ENCODE measurements at places on chromosomes 11 and 22.

DNA sequence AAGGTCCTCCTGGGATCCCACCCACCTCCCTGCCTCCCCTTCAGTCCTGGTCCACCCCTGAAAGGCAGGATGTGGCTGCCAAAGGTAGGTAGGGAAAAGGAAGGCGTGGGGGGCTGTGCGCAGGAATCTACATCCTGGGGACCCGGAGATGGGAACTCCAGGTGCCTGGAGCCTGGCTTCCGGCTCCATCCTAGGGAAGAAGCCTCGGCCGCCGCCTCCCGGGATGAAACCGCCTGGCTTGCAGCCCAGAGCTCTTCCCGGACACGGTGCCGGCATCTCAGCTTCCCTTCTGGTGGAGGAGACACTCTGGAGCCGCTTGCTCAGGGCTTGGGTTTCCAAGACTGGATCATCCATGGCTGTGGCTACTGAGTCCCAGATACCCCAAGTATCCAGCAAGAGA is 33.3 kb upstream of the PDGFB start:
- DNase-seq: peak; percentile 51

GRCh38 chr11:76524919-76525318 is 80.1 kb downstream of the EMSY start:
- DNase-seq: peak; percentile 84

GRCh38 chr22:38879108-38879729 is 7.2 kb upstream of the CBX6 start:
- DNase-seq: no peak

GRCh38 chr22:38569181-38569971 is 607 bp downstream of the DMC1 start:
- DNase-seq: no peak

DNA sequence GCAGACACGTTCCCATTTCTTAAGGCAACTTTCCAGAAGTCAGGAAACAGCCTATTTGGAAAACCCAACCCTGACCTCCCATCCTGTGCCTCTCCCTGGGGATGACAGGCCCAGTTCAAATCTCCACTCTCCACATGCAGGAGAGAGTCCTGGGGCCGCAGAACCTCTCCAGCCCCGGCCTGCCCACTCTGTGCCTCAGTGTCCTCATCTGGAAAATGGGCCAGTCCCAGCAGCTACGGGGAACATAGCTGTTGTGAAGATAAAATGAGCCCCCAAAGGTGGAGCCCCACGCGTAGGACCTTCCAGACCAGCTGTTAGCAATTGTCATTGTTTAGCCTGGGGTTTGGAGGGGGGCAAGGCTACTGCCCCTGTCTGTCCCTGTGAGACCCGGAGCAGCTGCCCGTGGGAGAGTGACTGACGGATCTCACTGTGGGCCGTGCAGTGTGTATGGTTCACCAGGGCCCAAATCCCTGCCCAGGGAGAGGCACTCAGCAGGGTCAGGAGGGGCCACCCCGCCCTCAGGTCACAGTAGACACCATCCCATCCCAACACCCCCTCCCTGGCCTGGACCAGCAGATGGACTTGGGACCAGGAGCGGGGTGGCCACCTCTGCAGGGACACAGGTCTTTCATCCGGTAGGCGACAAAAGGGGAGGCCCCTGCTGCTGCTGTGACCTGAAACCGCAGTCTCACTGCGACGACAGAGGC is 145.9 kb downstream of the CTTN start:
- no peak for DNase-seq

DNA sequence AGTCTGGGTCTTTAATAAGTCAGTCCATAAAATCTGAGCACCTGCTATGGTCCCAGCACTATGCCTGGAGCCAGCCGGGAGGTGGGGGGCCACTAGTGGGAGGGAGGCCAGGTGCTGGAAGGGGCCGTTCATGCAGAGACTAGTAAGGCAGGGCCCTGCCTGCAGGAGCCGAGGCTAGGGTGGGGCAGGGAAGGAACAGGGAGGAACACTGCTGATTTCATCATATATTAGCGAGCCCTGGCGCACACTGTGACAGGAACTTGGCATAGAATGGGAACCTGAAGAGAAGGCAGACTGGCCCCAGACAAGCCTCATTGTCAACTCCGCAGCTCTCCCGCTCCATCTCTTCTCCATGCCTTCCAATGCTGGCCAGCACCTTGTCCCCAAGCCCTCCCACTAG is 7.1 kb downstream of the VSIG10L2 start:
- no peak for DNase-seq

DNA sequence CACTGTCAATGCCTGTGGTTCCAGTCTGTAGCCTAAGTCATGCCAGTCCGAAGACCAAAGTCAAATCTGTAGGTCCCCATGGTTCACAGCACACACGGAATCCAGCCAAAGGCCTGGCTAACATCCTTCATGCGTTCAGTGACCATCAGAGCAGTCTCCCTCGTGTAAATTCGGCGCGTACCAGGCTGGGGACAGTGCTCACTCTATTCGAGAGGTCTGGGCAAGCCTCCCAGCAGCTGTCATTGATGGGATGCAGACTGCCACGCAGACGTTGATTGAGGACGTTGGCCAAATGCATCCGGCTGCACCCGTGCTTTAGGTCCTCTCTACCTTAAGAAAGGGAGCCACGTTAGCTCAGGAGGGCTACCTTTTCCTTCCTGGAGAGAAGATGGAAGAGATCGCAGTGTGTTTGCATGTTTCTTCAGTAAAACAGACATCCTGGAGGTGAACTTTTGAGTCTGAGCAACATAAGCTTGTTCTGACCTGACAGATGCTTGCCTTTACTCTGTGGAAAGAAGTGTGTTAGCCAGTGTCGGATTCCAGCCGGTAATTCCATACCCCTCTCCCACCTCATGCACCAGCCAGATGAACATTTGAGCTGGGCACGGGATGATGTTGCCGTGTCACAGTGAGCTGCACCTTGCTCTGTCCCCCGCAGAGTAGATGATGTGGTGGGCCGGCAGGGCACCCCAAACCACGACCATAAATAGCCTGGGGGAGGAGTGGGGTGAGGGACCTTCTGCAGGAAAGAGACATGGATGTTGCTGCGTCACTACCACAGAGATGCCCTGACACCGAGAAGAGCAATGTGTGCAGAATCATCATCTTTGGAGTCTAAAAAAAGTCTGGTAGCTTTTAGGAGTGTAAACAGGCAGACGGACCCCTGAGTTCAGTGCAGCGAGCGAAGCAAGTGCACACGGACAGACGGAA is 12.2 kb downstream of the CTTN start:
- no peak for DNase-seq

- no peak for DNase-seq
These were observed 209.5 kb downstream of the CASP12 start for GRCh38 chr11:104688731-104689130.

Data from fibroblast of lung (primary cell).